Stimulated activated CD4-positive, alpha-beta T cell treated with anti-CD3 and anti-CD28 coated beads, Interleukin-1b, Interleukin-23, amount 100 ng/mL, for 24 hours (primary cell): ENCODE measurements at places on chromosomes 5 and 9.

GRCh38 chr5:112064271-112064701 lies 307.3 kb upstream of the NREP start:
- no peak for DNase-seq

DNA sequence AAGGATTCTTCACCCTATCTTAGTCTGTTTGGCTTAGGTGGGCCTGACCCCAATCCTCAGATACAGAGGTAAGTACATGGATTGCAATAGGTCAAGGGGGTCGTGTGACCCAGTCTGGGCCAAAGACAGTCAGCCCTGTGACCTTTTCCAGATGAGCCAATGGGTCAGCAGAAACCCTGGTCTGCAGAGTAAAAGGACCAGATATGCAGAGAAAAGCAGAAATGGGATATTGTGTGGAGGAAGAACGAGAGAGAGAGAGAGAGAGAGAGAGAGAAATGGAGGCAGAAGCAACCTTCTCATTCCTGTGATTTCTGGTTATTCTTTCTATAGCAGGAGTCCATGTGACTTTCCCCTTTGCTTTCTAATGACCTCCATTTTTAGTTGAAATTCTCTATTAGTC lies 40.4 kb upstream of the CRB2 start:
- no peak for DNase-seq

DNA sequence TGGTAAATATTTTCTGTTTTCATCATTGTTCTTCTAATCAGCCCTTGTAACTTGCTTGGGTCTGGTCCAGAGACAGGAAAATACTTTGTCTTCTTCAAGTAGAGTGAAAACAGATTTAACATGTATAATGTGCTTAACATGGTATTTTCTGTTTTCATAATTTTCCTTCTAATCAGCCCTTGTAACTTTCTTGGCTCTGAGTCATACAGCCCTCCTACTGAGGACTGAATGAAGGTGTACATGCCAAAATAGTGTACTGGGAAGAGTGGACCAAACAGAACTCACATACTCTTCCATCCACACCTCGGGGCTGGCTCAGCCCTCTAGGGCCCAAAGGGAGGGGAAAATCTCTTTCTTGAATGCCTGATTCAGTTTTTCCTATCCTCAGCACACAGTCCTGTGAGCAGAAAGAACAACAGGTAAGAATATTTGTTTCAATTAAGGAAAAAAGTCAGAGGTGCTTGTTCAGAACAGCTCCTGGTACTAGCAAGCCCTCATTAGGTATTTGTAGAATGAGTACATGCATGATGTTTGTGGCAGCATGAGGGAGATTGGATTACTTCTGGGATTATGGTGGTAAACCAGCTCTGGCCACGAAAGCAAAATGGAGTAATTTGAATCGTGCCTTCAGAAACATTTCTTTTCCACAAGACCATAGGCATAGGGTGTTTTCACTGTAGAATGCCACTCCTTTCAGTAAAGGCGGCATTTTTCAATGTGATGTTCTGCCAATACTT lies 24.2 kb upstream of the MACIR start:
- no peak for DNase-seq

DNA sequence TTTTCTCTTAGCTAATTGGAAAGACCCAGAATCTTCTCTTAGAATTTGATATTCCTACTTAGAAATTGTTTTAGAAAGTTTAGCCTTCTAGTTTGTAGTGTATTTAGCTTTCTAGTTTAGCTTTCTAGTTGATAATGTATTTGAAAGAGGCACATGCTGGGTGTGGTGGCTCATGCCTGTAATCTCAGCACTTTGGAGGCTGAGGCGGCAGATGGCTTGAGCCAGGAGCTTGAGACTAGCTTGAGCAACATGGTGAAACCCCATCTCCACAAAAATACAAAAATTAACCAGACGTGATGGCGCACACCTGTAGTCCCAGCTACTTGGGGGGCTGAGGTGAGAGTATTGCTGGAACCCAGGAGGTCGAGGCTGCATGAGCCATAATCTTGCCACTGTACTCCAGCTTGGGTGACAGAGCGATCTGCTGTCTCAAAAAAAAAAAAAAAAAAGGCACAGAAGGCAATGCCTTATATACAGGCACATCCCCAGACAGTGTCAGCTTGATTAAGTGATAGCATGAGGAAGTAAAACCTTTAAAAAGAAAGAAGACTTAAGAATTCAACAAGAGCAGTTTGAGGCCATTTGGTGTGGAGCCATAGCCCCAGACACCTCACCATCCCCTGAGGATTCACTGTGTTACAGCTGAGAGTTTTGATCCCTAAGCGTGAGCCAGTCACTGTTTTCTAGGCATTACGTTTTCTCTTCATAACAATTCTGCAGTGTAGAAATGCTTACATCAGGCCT lies 34.6 kb downstream of the ZSWIM6 start:
- no peak for DNase-seq

DNA sequence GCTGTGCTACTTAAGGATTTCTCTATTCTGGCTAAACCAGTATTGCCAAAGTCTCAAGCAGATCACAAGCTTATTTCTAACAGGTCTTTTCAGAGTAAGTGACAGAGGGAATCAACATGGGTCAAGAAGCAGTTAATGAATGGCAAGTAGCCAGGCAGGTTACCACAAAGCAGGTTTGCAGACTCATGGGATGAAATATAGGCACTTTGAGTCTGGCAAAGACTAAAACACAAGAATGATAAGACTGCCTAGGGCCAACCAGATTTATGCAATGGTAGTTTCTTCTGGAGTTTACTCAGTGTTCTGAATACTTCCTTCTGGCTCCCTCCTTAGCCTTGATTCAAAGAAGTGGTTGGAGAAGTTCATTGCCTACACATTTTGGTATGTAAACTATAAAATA lies 3.6 kb downstream of the HMGCS1 start:
- DNase-seq: no peak

DNA sequence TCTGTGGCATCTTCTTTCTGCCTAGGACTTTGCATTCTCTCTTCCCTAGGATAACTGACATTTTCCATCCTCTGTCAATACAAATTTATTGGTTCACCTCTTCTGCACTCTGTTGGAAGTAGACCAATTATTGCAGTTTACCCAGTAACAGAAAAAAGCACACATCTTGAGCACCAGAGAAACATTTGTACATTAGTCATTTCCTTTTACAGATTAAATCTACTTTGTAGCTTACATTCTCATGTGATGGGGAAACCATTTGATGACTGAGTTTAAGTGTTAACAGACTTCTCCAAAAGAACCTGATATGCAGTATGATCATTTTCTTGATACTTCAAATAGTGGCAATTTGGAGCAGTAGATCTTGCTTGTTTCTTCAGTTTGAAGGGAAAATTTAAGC lies 1098.8 kb downstream of the DTWD2 start:
- no peak for DNase-seq

DNA sequence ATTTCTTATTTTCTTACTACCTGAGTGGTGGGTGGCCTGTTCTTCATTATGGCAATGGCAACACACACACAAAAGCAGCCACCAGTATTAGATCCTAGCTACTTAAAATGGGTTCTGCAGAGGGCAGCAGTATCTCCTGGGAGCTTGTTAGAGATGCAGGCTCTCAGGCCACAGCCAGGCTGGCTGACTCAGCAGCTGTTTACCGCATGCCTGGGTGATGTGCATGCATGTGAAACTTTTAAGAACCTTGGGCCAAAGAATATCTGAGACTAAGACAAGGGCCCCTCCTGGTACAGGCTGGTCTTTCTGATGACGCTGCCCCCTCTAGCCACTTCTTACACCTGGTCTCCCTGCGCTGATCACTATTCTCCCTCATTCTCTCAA lies 399.0 kb downstream of the MED10 start:
- DNase-seq: no peak

- DNase-seq: no peak
Measured at GRCh38 chr5:111748304-111748763, 8.7 kb downstream of the NREP start.

DNA sequence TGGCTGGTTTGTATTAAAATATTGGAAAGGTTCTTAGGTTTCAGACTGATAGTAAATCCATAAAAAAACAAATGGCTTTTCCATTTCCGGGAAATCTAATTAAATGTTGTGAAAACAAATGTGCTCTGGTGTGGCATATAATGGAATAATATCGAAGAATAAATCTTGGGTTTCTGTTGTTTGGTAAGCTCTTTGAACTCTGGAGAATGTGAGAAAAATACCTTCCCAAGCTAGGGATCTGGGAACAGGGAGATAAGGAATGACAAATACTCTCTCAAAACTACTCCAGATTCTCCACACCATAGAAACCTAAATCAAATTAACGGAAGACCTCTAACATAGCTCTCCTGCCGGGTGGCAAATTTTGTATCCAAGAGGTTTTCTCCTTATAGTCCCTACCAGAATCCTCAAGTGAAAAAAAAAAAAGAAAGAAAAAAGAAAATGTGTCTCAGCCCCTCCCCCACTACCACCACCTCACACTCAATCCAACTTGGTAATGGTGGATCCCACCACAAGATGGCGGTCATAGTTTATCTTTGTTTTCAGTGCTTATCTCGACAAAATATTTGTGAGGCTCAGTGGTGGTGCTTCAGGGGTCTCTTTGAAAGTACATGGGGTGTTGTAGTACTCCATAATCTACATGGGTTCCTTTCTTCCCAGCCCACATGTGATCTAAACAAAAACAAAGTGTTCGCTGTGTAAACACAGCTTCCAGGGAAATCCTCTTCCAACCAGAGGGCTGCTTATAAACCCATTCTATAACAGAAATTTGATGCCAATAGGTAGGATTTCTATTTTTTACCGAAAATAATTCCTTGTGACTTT lies 54.5 kb upstream of the FST start:
- no peak for DNase-seq

- DNase-seq: no peak
Measured at GRCh38 chr9:35907711-35908503, 1.4 kb upstream of the SPAAR start.

DNA sequence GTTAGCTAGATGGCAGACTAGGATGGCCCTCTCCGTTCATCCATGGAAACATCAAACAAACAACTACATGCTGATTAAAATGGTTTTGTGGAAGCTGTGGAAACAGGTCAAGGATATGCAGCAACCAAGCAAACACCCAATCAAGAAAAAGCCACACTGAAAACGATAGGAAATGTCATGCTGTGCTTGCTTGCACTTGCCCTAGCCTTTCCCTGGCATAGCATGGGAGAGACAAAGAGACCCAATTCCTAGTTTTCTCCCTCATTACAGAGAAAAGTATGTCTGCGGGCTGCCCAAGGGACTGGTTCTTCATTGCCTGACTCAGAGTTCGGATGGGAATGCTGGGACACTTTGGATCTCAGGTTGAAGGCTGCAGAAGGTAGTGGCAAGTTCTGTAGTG lies 98.7 kb downstream of the FANCC start:
- no peak for DNase-seq

GRCh38 chr9:5524090-5524489 lies 13.8 kb downstream of the PDCD1LG2 start:
- DNase-seq: no peak

DNA sequence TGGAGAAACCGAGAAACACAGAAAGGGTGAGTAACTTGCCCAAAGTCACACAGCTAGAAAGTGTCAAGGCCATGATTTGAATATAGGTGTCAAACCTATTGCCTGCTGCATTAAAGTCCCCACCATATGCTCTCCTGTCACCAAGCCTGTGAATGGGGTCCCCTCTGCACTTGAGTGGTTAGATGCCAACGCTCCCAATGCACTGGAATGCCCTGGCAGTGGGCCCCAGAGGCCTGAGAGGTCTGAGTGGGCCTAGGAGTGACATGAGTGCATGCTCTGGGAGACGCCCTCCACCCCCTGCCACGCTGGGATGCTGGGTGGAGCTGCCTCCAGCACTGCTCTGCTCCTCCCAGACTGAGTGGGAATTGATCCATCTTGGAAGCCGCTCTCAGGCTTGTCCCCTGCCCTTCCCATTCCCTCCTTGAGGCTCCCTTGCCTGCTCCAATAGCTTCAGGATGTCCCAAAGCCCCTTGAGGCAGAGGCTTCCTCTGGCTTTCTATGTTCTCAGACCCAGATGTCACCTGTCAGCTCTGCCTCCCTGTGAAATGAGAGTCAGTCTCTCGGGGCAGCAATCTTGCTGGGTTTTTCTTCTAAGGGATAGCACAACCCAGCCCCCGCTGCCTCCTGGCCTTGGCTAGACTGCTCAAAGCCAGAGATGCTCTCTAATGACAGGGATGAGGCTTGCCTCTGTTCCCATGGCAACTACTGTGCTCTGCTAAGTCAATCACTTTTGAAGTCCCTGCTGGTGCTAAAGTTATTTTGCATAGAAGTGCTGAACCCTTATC lies 6.6 kb upstream of the ARSI start:
- no peak for DNase-seq

- DNase-seq: no peak
Measured at GRCh38 chr5:122849771-122850170, 4.4 kb downstream of the SNX24 start.

DNA sequence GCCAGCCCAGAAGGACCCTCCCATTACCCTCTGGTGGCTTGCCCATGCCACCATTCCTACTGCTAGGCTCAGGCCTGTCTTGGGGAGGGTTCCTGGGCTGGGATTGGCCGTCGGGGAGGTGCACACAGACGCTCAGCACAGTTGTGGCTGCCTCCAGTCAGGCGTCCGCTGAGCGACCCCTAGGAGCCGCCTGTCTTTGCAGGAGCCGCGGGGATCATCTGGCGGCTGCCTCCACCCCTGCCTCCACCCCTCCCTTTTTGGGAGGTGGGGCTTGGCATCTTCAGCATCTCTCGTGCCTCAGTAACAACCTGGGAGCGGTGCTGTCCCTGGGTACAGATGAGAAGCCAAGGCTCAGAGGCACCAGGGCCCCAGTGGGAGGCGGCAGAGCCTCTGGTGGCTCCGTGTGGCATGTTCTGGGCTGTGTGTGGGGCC lies 39.6 kb downstream of the RXRA start:
- DNase-seq: no peak

- DNase-seq: no peak
Measured at GRCh38 chr9:130535818-130536521, 43.4 kb upstream of the FUBP3 start.

- no peak for DNase-seq
Measured at GRCh38 chr5:177553671-177554429, 513 bp downstream of the FAM193B start.

GRCh38 chr5:39584927-39585326 lies 160.1 kb upstream of the DAB2 start:
- DNase-seq: no peak

- DNase-seq: no peak
Measured at GRCh38 chr5:158456756-158457155, 597.8 kb upstream of the CLINT1 start.

DNA sequence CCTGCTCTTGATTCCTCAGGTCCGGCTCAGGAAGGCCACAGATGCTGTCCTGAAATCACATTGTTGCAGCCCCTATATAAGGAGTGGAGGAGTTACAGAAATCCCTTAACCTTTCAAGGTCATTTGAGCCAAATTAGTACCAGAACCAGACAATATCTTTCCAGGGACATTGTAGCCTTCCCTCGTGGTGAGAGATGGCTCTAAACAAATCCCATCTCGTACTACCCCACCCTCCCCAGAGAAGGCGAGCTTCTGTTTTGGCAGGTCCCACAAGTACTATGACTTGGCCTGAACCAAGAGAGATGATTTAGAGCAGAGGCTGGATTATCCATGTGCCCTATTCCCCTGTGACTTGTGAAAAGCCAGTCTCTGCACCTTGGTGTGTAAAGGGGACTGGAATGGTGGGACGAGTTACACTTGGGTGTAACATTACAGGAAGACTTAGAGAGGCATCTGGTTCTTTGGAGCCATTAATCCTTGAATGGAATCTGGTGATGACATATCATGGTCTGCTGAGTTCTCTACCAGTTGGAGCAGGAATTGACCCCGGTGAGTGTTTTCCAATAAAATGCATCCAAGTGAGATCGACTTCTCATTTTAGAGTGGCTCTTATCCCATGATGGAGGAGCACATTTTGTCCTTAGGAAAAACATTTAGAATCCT lies at the start of gene FAM240B:
TSS of gene FAM240B (minus strand) at position 51 of the 663 bp plus-strand sequence. CDS start 16,134 bp downstream, outside the sequence.
- DNase-seq: no peak

- DNase-seq: no peak
Measured at GRCh38 chr9:132141948-132142594, 19.8 kb upstream of the NTNG2 start.

GRCh38 chr9:98429613-98430012 lies 174.2 kb upstream of the TBC1D2 start:
- DNase-seq: no peak
